Glutamatergic neuron (in vitro differentiated cells): ENCODE measurements at places on chromosomes 12 and 14.

GRCh38 chr14:55136885-55137786 is 8.1 kb downstream of the LGALS3 start:
- no peak for DNase-seq

DNA sequence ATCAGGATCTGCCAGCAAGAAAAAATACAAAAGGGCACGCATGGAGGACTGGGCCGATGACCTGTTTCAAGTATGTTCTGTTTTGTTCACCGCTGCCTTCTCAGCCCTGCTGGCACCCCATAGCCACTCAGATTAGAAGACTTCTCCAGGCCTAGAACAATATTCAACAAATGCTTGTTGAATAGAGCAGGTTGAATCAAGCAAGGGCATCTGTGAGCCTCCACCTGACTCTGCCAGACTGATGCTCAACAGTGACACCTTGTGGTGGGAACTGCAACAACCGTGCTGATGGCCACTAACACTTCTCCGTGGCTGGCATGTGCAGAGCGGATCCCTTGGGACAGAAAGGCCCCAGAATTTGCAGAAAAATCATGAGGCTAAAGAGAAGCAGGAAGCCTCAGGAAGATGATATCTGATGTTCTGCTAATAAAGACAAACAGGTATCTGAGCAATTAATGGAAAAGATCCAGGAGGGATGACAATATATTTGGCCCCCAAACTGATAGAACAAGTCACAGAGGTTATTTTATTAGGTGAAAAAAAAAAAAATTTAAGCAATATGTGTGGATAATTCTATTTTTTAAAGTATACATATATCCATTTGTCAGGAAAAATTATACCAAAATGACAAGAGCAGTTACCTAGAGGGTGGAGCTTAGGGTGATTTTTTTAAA is 114.3 kb downstream of the KSR2 start:
- peak; percentile 88 for DNase-seq

DNA sequence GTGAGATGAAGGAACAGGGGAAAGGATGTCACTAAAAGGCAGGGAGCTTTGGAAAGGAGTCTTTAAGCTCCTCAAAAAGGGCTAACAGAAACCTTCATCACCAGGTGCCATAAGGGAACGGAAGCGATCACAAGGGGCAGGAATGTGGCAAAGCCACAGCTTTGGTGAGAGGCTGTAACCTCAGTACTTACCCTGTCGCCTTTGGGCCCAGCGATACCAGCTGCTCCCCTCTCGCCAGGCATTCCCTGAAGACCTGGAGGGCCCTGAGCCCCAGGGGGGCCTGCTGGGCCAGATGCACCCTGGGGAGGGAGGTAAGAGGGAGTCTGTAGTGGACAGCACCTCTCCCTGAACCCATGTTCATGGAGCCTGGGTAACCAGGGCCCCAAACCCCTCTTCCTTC is 18.9 kb downstream of the TMEM106C start:
- DNase-seq: no peak

DNA sequence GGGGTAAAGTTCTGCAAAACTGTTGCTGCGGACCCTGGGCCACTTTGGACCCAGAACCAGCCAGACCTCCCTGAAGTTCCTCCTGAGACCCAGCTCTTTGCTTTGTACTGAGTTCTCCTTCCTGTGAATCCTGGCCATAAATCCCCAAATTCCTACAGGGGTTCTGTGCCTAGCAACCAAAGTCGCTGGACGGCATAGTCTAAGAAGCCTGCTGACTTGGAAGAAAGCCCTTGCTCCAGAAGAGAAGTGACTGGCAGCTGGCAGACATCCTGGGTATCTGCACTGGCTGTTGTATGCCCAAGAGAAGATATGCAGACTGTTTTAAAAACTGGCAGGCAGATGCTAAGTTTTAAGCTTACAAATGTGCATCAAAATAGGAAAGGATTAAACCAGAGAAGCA is 99.9 kb upstream of the SLC24A4 start:
- no peak for DNase-seq
